Epithelial cell of proximal tubule (primary cell): ENCODE measurements at places on chromosomes 11 and 22.

GRCh38 chr22:31393893-31394292 lies 5.5 kb upstream of the DRG1 start:
- DNase-seq = no peak

DNA sequence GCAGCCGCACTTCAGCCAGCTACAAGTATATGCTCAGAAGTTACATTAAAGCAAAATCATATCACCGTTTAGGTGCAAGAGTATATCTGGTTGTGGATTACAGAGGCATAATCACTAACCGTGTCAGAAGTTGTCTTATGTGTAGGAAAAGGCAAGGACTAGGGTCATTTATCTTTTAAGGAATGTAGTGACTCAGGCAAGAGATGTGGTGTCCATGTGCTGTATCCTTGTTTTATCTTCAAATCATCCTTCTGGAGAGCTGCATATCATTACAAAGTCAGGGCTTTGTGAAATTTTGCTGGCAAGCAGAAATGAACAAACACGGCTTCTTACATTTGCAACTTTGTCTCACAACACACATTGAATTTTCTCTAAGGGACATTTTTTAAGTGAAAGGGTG lies 12.7 kb upstream of the CHORDC1 start:
- no peak for DNase-seq

- no peak for DNase-seq
These were observed 11.4 kb downstream of the AASDHPPT start for GRCh38 chr11:106088896-106089295.

GRCh38 chr22:31616315-31616980 lies 45.6 kb downstream of the PISD start:
- no peak for DNase-seq

DNA sequence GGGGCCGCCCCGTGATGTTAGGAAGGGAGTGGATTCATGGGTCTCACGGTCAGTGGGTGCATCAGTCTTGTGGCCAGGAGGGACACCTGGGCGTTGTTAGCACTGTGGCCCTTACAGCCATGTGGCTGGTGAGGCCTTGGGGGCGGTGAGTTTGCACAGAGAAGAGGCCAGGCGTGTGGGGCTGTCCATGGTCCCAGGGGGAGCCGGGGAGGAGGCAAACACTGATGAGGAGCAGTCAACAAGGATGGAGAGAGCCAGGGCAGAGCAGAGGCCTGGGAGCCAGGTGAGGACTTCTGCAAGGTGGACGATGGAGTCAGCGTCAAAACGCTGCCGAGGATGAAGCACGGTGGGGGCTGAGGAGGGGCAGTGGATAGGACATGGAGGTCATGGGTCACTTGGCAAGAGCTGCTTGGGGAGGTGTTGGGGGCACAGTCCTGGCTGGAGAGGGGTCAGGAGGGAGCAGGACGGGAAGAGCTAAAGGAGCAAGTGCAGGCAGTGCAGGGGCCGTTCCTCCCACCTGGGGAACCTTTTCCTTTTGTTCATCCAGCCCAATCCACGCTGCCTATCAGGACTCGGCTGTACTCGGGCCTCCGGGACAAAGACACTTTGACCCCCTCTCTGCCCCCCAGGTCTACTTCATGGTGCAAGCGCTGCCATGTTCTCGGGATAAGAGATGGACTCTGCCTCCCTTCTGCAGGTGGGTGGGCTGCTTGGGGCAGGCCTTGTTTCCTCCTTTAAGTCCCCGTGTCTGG lies 801.1 kb downstream of the TBC1D22A start:
- DNase-seq = no peak

GRCh38 chr11:67309166-67309565 lies 5.8 kb downstream of the SSH3 start:
- no peak for DNase-seq

DNA sequence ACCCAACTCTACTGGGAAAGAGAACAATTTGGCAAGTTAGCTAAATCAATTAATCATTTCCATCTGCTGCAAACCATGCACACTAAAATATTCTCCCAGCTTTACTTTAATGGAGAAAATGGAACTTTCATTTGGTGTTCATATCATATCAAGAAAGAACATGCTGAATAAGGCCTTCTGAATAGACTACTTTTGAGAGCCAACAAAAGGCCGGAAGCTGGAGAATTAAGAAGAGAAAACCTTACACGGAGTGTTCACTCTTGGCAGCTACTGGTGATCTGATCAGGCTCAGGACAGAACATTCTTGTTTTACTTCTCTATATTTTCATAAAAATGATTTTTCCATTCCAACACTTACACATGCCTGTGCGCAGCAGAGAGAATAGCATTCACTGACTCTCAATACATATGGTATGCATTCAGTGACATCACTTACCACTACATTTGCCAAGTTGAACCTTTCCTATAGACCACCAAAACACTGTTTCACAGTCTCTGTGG lies 165.3 kb downstream of the TTC28 start:
- DNase-seq = no peak

DNA sequence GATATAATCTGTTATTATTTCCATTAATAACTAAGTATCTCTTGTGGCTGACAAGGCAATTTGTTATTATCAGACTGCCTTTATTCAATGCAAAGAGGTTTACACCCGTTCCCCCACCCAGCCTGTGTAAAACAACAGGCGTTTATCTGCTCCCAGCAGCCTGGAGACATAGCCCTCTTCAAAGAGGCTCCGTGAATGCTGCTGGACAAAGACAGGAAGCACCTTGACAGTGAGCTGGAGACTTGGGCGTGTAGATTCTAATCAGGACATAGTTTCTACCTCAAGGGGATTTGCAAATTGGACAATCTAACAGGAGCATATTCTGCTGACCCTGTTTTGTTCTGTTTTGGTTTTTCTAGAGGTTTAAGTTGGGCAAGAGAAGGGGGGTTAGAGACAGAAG lies 733.0 kb upstream of the KIRREL3 start:
- DNase-seq = no peak

- no peak for DNase-seq
These were observed 563 bp downstream of the GATD1 start for GRCh38 chr11:776561-777287.

DNA sequence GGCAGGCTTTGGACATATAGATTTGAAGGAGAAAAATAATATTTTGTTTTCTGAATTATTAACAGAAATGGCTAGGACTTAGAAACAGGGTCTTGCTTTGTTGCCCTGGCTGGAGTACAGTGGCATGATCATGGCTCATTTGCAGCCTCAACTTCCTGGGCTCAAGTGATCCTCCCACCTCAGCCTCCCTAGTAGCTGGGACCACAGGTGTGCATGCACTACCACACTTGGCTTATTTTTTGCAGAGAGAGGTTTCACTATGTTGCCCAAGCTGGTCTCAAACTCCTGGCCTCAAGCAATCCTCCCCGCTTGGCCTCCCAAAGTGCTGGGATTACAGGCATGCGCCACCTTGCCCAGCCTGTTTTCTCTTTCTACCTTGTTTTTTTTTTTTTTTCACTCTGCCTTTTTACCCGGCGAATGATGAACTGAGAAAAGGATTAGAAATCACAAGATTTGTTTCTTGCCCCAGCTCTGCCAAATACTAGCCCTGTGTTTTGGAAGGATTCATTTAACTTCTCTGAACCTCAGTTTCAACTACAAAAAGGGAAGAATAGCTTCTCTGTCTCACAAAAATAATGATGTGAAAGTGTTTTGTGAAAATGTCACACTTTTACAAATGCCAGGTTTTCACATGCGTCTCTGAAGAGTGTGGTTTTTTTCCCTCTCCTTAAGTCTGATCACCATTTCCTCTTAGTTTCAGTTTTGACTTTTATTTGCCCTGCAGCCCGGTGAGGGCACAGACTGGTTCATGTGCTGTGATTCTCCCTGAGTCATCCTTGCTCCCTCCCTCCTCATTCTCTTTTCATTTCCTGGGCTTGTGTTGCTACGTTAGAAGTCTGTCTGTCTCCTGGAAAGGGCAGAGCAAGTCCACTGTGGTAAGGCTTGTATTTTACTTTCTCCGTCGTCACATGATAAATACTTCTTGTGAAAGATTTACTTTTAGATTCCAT lies 67.7 kb downstream of the BCL2L13 start:
- DNase-seq = peak; percentile 86

DNA sequence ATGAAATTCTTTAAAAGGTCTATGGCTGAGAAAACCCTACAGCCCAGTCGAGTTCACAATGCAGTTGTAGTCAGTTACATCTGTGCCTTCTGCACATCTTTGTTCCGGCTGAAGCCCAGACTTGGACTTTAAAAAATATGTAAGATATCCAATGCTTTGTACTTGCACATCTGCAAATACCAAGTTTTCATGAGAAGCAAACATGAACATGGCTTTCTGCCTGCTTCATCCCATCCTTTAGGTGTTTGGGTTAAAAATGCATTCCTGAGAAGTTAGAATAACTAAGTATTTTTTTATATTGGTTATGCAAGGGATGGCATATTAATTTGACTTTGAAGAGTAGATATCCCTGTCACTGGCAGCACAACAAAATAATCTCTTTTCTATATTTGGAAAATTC lies 528.4 kb downstream of the METTL15 start:
- DNase-seq = no peak

GRCh38 chr22:49666146-49666809 lies 161.4 kb downstream of the BRD1 start:
- DNase-seq = no peak

- no peak for DNase-seq
These were observed 55.2 kb downstream of the PDE3B start for GRCh38 chr11:14698771-14699170.

- no peak for DNase-seq
These were observed 261.4 kb downstream of the KCNA4 start for GRCh38 chr11:29755474-29755873.

- DNase-seq = no peak
These were observed 21.7 kb downstream of the TPST2 start for GRCh38 chr22:26568207-26568706.

- DNase-seq = no peak
These were observed 3.3 kb downstream of the A4GALT start for GRCh38 chr22:42717197-42717928.

- DNase-seq = no peak
These were observed 27.1 kb upstream of the MRGPRX2 start for GRCh38 chr11:19087658-19088057.

- no peak for DNase-seq
These were observed 104.4 kb upstream of the PLET1 start for GRCh38 chr11:112364962-112365481.

DNA sequence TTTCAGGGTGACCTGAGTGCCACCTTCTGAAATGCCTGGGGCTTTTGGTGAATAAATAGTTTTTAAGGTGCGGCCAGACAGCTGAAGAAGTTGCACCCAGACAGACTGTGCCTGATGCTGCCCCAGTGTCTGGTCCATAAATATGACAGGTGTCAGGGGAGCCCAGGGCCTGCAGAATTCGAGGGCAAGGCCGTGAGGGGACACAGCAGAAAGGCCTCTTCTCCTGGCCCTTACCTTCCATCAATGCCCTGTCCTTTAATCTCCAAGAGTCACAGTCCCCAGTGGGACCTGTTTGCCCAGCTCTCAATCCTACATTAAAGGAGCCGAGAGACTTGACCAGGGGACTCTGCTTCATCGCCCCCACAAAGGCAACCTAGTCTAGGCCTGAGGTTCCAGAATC lies 45.7 kb downstream of the NAT10 start:
- no peak for DNase-seq
